ENCODE measurements at places on chromosomes 13 and 19.

DNA sequence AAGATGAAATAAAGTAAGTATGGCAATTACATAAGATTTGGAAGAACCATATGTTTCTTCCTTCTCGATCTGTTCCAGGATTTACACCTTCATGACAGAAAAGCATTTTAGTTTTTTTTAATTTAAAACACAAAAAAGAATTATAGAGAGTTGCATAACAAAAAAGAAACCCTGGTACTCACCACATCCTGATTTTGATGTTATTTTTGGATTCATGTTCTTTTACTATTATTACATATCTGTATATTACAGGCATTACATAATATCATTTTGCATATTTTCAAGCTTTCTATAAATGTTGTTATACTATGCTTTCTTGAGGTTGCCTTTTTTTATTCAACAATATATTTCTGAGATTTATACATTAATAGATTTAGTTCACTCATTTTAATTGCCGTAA lies 6.7 kb upstream of the KATNAL1 start:
- no peak for DNase-seq

DNA sequence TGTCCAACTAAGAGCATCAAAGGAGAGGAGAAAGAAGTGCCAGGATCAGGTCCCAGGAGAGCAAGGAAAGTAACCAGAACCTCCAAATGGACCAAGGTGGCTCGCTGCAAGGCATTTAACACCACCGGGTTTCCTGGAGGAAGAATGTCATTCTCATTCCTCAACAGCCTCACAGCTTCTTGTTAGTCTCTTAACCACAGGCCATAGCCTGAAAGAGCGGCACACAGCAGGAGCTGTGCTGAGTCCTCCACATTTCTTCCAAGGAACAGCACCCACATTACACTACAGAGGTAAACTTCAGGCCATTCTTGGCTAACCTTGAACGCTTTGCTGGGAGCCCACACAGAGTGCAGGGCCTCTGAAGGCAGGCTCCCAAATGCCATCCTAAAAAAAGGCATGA lies 23.6 kb downstream of the DOCK9 start:
- DNase-seq = no peak

DNA sequence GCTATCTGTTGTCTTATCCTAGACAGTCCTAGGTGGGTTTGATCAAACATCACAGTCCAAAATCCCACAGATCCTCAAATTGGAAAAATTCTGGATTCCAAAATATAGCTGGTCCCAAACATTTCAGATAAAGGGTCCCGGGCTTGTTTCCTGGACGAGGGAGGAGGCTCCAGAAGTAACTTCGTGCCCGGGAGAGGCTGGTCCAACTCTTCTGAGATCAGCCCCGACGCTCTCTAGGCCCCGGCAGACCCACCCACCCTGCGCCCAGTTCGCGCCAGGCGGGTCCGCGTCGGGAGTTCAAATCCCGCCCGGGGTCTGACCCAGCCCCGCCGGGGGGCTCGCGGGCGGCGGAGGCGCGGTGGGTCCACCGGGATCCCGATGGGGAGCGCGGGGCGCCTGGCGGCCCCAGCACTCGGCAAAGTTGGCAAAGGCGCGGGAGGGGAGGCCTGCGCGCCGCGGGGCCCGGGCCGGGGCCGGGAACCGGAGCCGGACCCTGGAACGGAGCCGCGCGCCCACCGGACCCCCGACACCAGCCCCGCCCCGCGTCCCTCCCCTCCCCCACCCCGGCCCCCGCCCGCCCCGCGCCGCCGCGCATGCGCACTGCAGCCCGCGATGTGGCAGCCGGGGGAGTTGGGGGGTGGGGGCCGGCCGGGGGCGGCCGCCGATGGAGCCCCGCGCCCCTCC lies 513 bp downstream of the MIER2 start:
- DNase-seq = no peak

GRCh38 chr13:94709001-94709834 lies 3.1 kb downstream of the SOX21 start:
- peak; percentile 49 for DNase-seq

- no peak for DNase-seq
These were observed 25.7 kb downstream of the CAB39L start for GRCh38 chr13:49418206-49418605.

Data from NCI-H748 treated with DMSO at 0.1 percent for 48 hours (cell line).